ENCODE measurements at places on chromosomes 5 and 9.

DNA sequence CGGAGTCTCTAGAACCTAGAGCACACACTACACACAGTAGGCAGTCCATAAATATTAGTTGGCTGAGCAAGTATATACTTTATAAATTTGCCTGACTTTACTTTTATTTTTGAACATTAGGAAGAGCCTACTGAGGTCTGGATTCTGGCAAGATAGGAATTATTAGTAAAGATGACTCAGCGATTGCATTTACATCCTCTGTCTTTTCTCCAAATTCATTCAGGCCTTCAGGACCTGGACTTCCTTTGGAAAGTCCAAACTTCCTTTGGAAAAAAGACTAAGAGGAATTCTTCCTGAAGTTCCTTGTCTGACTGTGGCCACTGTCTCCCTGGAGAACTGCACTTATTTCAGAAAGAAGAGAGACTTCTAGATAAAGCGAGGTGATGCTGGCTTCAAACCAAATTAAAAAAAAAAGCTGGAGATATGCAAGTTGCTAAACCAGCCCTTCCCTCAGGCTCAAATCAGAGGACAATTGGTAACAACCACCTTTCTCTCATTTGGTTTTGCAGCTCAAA is 251.3 kb downstream of the GAS1 start:
- no peak for DNase-seq

- no peak for DNase-seq
These were observed 4.1 kb downstream of the PAEP start for GRCh38 chr9:135565636-135566035.

- no peak for DNase-seq
These were observed 22.8 kb upstream of the ARAP3 start for GRCh38 chr5:141704782-141705297.

- DNase-seq = no peak
These were observed 8.8 kb downstream of the AQP7 start for GRCh38 chr9:33393581-33393980.

DNA sequence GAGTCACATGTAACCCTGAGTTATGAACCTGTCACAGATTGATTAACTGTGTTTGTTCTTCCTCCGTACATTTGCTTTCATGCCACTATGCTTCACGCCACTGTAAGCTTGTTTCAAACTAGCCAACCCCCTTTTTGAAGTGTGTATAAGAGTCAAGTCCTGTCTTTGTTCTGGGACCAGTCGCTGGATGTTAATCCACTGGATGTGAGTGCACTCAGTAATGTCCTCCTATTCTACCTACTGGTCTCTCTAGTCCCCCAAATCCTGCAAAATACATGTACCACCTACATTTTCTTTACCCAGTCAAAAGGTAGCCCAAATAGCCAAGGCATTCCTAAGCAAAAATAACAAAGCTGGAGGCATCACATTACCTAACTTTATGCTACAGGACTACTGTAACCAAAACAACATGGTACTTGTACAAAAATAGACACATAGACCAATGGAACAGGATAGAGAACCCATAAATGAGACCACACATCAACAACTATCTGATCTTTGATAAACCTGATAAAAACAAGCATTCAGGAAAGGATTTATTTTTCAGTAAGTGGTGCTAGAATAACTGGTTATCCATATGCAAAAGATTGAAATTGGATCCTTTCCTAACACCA is 1139.1 kb upstream of the SEMA6A start:
- no peak for DNase-seq

- no peak for DNase-seq
These were observed 161.4 kb downstream of the GIN1 start for GRCh38 chr5:102958481-102959011.

All from CD14-positive monocyte (primary cell).